Vagina (tissue), 2 donors: ENCODE measurements at places on chromosomes 13 and 19.
A peak's percentile ranks its signal among the peaks of the same experiment; 100 is the strongest.

DNA sequence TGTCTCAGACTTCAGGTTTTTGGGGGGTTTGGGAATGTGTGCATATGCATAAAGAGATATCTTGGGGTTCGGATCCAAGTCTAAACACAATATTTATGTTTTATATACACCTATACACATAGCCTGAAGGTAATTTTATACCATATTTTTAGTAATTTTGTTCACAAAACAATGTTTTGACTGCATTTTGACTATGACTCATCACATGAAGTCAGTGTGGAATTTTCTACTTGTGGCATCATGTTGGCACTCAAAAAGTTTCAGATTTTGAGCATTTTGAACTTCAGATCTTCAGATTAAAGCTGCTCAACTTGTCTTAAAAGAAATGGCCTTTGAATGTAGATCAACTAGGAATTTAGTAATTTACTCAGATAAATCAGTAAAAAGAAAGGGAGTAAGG lies 712.9 kb upstream of the GPC6 start:
- no peak for DNase-seq

DNA sequence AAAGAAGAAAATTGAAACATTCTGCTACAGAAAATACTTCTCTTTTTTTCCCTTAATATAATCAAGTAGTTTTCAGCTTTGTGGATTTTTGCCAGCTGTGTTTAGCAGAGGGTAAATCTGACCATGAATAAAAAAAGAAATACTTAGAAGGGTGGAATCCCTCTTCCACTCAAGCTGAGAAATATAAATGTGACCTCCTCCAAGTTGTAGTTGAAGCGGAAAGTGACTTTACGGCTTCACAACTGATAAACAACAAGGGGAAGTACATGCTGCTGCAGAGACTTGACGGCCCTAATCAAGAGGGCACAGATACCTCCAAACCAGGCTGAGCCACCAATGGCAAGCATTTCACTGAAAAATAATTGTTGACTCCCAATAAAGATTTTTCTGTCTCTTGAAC lies 785.0 kb downstream of the SLITRK5 start:
- no peak for DNase-seq

- DNase-seq = no peak
Observed at GRCh38 chr19:29525901-29526729, at the start of gene VSTM2B. VSTM2B (plus strand) TSS chr19:29525994; CDS start chr19:29526584, 590 bp downstream.

- DNase-seq = no peak
Observed at GRCh38 chr19:33388725-33389420, 15.4 kb downstream of the CEBPG start.

- no peak for DNase-seq
Observed at GRCh38 chr13:29509999-29510589, 85.4 kb downstream of the SLC7A1 start.

- DNase-seq = no peak
Observed at GRCh38 chr19:35856546-35857149, at the start of gene KIRREL2. KIRREL2 (plus strand) TSS chr19:35856911; CDS start chr19:35857120, 209 bp downstream.

GRCh38 chr13:91291078-91291477 lies 56.4 kb upstream of the MIR17HG start:
- DNase-seq = no peak

DNA sequence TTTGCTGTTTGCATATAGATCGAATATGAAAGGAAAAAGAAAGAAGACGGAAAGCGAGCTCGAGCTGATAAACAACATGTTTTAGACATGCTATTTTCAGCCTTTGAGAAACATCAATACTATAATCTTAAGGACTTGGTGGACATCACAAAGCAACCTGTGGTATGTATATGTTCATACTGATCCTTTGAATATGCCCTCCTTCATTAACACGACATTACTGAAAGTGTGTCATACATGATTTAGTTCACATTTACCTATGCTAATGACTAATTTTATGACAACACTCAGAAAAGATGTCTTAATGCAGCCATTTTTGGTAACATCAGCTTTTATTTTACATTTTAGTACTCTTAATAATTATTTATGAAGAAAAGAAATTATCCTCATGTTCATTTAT lies 66.4 kb upstream of the KCTD4 start:
- no peak for DNase-seq

GRCh38 chr19:45791744-45792469 lies 738 bp downstream of the DMWD start:
- DNase-seq = no peak

DNA sequence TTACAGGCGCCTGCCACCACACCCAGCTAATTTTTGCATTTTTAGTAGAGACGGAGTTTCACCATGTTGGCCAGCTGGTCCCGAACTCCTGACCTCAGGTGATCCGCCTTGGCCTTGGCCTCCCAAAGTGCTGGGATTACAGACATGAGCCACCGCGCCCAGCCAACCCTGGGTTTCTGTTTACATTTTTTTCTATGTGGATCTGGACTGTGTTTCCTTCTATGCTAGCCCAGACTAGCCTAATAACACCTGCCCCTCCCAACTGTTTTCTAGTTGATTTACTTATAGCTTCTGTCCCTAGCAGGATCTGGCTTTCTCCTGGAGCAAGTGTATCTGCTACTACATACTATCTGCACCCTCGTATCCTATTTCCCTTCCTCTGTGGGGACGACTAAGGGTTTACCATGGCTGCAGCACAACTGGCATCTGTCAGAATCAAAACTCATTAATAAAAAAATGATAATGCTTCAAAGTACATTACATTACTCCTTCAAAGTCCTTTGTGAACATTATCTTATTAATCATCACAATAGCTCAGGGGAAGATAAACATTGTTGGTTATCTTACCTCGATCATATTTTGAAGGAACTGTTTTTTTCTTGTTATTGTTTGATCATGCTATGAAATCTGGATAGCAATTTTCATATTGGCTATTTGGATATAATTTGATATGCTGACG lies 228.3 kb downstream of the KLF5 start:
- no peak for DNase-seq

DNA sequence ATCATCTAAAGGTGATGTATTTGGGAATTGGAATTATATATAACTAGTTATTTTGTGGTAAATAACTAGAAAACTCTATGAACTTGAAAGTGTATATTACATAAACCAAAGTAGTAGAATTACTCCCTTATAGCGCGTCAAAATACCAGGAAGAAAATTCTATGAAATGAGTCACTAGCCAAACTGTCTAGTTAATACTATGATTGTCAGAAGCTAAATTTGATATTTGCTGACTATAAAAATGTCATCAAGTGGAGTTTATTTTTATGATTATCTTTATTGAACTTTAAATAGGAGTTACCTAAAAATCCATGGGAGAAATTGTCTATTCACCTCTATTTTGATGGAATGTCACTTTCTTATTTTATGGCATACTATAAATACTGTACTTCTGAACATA lies 100.6 kb downstream of the RNF17 start:
- no peak for DNase-seq

DNA sequence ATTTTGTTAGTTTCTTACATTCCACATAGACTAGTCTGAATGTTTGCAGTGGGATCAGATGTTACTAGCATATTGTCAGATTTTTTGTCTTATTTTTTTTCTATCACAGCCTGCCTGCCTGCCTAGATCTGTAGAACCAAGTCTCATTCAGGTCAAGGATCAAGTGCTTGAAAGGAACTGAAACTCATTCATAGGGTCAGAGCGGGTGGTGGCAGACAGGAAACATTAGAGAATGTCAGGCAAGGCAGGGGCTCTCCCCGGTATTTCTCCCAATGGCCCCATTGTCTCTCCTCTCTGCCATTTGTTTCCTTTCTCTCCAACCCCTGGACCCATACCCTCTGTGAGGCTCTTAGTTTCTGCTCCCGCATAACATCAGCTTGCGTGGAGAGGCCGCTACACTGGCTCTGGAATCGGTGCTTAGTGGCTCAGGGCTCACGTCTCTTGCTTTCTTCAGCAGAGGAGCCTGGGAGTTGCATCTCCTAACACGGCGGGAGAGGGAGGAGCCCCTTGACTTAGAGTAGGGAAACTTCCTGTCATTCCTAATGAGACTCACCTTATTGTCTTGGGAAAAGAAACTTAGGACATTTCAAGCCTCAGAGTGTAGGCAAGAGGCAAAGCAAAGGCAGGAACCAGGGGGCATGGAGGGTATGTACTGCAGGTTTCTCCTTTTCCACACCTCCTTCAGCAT lies 35.6 kb upstream of the SPATA13 start:
- DNase-seq = no peak

- DNase-seq = no peak
Observed at GRCh38 chr13:71156550-71156949, 710.5 kb downstream of the DACH1 start.

DNA sequence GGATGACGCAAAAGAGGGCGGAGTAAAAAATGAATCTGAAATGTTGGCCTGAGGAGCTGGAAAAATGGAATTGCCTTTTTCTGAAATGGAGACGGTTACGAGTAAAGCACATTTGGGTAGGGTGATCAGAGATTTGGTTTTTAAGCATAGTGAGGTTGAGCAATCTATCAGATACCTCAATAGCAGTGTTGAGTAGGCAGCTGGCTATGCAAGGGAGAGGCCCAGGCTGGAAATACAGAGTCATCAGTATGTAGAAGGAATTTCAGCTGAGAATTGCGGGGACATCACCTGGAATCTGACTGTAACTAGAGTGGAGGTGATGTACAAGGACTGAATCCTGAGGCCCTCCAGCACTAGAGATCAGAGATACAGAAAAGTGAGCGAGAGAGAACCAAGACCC lies 224.8 kb downstream of the LMO7 start:
- DNase-seq = no peak

DNA sequence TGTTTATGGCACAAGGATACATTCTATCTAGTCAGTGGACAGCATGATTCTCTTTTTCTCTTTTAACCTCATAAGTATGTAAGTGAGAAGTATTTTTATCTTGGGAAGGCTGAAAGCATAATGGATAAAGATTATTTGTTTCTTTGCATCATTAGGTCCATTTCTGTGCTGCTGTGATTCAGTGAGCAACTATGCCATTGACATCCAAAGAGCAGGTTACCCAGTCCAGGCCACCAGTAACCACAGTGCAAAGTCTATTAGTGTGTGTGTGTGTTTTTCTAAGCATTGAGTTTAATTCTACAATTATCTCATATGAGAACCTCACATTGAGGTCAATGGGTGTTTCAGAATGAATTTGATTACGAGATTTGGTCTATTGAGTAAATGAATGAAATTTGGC lies 158.8 kb upstream of the DACH1 start:
- DNase-seq = no peak

DNA sequence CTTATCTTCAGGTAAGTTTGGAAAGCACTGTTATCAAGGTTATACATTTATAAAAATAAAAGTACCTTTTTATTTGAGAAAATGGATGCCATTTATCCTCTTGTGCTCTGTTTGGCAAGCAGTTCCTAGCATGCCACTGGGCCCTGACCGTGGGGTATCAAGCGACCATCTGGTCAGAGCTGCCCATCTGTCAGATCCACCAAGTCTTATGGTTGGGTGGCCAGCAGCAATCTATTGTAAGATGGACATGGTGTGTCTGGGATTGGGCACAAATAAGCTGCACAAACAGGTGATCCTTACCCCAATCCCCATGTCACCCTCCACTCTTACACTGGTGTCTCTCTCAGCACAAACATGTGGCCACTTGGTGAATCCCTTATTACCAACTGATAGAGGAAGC lies 178.5 kb downstream of the DLEU7 start:
- DNase-seq = no peak

DNA sequence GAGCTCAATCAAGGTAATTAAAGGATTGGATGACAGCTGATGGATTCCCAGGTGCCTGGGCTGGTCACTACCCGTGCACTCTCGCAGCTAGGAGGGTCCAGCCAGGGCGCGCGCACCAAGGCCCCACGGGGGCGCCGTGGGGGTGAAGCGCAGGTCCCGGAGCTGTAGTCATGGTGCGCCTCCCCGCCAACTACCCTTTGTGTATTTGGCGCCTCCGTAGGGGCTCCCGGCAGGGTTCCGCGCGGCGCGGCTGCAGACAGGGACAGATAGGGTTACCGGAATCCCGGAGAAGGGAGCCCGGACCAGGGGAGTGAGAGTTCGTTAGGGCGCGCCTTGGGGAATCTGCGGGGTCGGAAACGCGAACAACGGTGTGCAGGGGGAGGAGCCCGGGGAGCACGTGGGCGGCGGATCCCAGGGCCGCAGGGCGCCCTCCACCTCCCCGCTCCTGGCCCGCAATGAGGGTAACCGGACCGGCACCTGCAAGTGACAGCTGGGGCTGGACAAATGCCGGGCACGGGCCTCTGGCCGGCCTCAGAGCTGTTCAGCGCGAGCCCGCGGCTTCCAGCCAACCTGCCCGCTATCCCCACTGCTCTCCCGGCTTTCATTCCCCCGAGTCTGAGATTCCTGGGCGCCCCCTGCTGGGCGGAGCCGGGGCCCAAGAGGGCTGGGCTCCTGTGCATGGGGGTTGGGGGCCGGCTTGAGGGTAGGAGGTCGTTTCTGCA lies 3.4 kb upstream of the PRAM1 start:
- DNase-seq = no peak

- DNase-seq = peak; percentile 49
Observed at GRCh38 chr13:112059457-112060281, 7.3 kb upstream of the SOX1 start.

GRCh38 chr19:5588906-5589676 lies 21.3 kb upstream of the TINCR start:
- DNase-seq = no peak

- no peak for DNase-seq
Observed at GRCh38 chr13:61779456-61779855, 363.8 kb upstream of the PCDH20 start.

- DNase-seq = no peak
Observed at GRCh38 chr13:49694446-49694845, 3.2 kb upstream of the EBPL start.

DNA sequence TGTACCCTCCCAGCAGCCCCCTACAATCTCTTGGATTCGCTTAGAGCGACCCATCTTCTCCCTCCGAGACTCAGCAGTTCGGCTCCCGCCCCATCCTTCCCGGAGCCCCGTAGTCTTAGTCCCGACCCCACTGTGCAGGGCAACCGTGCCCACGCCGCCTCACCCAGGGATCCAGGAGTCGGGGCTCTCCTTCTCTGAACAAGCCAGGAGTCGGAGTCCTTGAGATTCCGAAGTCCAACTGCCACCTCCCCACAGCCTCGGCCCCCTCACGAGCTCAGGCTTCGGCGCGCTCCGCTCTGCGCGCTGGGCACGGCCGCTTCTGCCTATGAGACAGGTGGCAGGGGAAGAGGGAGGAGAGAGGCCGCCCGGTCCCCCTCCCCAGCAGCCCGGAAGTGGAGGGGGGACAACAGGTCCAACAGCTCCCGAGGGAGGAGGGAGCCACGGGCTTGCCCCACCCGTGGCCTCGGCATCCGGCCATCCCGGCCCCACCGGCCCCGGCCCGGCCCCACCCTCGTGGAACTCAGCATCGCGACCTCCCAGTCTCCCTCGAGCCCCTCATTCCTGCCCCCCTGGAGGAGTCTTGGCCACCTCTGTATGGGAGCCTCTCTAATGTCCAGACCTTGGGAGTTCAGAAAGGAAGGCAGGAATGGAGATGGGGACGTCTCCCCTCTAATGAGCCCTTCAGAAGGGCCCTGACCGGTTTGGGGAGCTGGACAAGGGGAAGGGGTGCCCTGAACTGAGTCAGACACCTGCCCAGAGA lies at the start of gene PHLDB3:
Gene PHLDB3 (minus strand): TSS at position 321 of the 760 bp plus-strand sequence. CDS start 628 bp downstream, outside the sequence.
- DNase-seq = no peak

DNA sequence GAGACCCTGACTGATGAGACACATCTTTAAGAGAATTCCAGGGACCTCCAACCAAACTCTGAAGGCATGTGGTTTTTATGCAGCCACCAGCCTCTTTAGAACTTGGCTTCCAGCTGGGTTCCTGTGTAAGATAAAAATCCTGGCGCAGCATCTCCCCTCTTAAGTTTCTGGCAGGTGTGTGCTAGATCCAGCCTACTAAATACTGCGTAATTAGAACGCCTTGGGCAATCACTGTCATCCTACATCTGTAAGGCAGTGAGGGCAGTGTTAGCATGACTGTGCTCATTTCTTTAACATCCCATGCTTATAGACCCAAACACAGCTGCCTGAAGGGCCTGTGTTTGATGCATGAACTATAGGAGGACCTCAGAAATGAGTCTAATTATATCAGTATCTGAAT lies 173.5 kb upstream of the OBI1 start:
- no peak for DNase-seq
